ENCODE measurements at places on chromosomes 3 and 15. TPM values are rescaled to one million over a fixed set of nuclear protein-coding genes. Genes with fewer than 3 reads are reported as not detected.

KAT2B gene
- total RNA-seq = 5.9 TPM

MPI gene
- 38.5 TPM for total RNA-seq

SEMA3G gene
- 0.07 TPM for total RNA-seq

SERPINI1 gene
- 1.9 TPM for total RNA-seq

NOX5 gene
- 0.30 TPM for total RNA-seq
